ENCODE measurements at places on chromosomes 4 and X.

DNA sequence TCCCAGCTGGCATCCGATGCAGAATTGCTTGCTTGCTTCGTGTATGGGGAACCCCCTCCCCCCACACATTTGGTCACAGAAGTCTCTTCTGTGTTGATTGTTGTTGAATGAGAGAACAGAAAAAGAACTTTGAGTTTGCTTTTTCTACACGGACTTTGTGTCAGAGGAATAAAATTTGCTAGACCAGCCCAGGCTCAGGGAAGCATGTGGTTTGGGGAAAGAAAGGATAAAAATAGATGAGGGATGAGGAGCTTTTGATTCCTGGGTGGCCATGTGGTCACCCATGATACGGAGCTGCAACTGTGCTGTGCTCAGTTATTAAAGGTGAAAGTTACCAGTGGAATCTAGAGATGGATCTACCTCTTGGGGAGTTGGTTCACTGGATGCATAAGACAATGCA, 34.2 kb upstream of the ESX1 start:
- no peaks in the 10 kb centered on the region for H3K4me1 ChIP-seq
- H3K36me3 ChIP-seq = no peaks in the 10 kb centered on the region
- H3K4me3 ChIP-seq = no peak overlapping the region
- peaks cover 24% of the 10 kb centered on the region for H3K27me3 ChIP-seq

- H3K4me3 ChIP-seq = no peak overlapping the region
- DNase-seq = no peak
- peaks cover 3% of the 10 kb centered on the region for H3K36me3 ChIP-seq
These were observed 102.3 kb upstream of the MTM1 start for GRCh38 chrX:150465881-150466775.

- DNase-seq = no peak
- no peak overlapping the region for H3K27ac ChIP-seq
- H3K36me3 ChIP-seq = no peaks in the 10 kb centered on the region
- H3K4me1 ChIP-seq = peaks cover 4% of the 10 kb centered on the region
These were observed 77.8 kb upstream of the SH3RF1 start for GRCh38 chr4:169348541-169348940.

DNA sequence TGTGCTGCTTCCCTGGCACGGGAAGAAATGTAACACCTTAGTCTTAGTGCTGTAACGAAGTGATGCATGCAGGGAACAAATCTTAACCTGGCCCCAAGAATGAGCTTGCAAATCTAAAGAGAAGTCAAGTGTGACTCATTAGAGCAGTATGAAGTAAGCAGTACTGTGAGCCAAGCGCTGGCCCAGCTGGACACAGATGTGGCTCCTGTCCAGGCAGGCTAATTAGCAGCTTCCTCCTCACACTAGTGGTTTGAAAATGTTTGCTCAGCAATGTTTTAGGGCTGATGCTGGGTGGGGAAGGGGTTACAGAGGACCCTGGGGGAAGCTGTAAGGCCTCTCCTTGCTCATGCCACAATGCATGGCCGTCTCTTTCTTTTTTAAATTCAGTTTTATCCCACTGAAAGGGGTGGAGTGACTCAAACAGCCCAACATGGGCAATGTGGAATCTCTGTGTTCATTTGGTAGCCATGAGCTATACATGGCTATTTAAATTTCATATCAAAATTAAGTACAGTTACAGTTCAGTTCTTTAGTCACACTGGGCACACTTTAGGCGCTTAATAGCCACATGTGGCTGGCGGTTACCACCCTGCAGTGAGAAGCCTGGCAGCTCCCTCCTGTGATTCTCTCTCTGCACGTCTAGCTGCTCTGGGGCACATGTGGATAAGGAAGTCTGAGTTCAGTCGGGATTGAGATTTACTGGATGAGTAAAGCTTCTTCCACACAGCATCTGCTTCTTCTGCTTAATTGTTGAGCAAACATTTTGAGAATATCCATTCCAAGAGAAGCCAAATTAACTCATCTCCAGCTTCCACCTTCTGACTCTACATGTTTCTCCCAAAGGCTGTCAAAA, 48.8 kb downstream of the MAP7D2 start:
- H3K4me1 ChIP-seq = peaks cover 2% of the 10 kb centered on the region
- DNase-seq = peak; percentile 88
- no peak overlapping the region for H3K4me3 ChIP-seq
- no peaks in the 10 kb centered on the region for H3K36me3 ChIP-seq

GRCh38 chrX:78624962-78625909, 33.9 kb downstream of the RTL3 start:
- H3K27ac ChIP-seq = no peak overlapping the region
- no peaks in the 10 kb centered on the region for H3K4me1 ChIP-seq
- DNase-seq = no peak
- no peaks in the 10 kb centered on the region for H3K27me3 ChIP-seq

DNA sequence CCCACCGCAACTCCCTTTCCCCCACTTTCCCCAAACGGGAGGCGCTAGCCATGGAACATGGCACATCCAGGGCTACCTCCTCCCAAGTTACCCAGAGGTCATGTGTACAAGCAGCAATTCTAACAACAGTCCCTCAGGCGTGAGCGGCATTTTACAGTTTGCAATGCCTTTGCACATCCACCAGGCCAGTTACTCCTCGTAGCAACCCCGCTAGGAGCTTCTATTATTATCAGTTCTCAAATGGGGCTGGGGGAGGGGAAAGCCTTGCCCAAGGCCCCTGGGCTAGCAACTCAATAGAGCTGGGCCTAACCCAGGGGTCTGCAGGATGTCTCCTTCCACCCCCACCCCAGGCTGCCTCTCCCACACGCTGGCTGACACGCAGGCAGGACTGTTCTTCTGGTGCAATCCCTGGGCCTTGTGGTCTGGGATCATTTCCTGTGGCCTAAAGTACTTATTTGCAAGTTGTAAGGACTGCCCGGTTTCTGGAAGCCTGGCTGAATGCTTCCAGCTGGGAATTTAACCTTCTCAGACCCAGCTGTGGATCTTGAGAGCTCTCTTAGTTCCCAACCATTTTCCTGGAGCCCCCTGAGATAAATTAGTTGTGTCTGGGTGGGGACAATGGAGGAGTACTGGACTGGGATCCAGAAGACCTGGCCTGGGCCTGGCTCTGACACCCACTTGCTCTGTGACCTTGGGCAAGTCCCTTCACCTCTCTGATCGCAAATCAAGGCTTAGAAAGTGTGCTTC, 27.7 kb downstream of the PJA1 start:
- H3K27ac ChIP-seq = peak overlapping the region; percentile 59
- peaks cover 10% of the 10 kb centered on the region for H3K27me3 ChIP-seq
- peaks cover 16% of the 10 kb centered on the region for H3K4me1 ChIP-seq
- no peaks in the 10 kb centered on the region for H3K36me3 ChIP-seq
- peak; percentile 75 for DNase-seq
- H3K4me3 ChIP-seq = no peak overlapping the region

DNA sequence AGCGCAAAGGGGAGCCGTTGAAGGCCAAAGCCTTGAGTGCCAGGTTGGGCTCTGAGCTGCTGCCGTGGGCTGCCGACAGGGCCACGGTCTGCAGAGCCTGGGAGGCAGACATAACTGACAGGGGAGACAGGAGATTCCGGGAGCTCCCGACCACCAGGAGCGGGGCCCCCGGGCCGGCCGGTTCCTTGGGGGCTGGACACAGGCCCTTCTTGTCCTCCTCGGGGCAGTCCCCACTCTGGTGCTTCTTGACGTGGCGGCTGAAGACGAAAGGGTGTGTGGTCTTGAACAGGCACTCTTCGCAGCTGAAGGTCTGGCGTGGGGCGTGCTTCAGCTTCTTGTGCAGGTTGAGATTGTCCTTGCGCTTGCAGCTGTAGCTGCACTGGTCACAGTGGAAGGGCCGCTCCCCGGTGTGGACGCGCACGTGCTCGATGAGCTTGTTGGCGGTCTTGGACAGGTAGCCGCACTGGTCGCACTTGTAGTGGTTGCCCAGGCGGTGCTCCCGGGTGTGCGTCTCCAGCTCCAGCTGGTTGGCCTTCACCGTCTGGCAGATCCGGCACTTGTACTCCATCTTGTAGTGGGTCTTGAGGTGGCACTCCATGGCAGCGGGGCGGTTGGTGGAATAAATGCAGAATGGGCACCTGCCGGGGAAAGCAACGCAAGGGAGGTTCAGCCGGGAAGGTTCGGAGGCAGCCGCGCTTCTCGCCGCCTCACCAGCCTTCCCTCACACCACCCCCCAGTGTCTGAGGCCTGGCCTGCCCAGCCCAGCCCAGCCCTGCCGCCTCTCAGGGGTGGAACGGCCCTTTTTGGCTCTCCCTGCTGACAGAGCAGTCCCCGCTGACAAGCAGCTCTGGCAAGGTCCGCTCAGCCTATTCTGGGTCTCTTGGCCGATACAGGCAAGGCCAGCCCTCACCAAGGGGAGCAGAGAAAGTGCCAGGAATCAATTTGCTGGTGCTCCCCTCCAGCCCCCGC, 81.3 kb downstream of the C4orf51 start:
- H3K4me1 ChIP-seq = no peaks in the 10 kb centered on the region
- DNase-seq = no peak
- H3K36me3 ChIP-seq = peaks cover 39% of the 10 kb centered on the region
- H3K4me3 ChIP-seq = no peak overlapping the region
- H3K27me3 ChIP-seq = no peaks in the 10 kb centered on the region
